ENCODE measurements at places on chromosomes 5 and 9.

- peak; percentile 20 for DNase-seq
Observed at GRCh38 chr9:34991607-34992375, 2.2 kb downstream of the DNAJB5 start.

DNA sequence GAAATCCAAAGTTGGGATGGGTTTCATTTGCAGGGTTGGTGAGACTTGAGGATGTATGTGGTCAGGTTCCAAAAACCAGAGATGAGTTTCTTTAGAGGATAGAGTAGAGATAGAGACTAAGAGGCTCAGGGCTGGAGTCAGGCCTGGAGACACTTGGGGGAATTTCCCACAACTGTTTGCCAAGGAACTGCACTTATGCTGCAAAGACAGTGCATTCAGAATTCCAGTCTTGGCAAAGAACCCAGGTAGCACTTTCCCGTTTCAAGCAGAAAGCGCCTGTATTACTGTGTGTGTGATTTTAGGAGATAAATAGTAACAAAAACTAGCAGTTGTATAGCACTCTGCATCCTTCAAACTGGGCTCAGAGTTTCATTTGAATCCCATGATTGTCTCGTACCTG, 55.4 kb downstream of the SNCAIP start:
- no peak for DNase-seq

DNA sequence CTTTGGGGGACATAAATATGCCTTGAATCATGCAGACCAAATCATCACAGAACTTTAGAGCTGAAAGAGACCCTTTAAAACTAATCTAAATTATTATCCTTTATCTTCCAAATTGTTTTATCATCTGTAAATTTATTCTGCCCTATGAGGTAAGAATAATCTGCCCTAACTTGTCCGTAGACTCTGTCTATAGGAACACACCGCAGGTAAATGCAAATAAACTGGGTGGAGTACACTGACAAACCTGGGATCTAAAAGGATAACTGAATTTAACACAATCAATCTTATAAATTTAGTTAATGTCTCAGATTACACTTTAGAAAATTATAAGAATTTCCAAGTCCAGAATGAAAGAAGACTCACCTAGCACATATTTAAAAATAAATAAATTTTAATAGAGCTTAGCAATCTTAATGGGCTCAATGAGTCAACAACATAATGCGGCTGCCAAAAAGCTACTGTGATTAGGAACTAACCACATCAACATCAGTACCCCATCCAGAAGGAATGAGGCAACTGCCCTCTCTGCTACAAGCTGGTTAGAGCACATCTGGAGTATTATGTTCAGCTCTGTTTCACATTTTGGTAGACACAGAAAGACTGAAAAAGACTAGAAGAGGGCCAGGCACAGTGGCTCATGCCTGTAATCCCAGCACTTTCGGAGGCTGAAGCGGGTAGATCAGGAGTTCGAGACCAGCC, 5.6 kb downstream of the MEGF9 start:
- DNase-seq, result no peak

GRCh38 chr9:109574061-109574882, 76.2 kb upstream of the PTPN3 start:
- DNase-seq, result peak; percentile 29

DNA sequence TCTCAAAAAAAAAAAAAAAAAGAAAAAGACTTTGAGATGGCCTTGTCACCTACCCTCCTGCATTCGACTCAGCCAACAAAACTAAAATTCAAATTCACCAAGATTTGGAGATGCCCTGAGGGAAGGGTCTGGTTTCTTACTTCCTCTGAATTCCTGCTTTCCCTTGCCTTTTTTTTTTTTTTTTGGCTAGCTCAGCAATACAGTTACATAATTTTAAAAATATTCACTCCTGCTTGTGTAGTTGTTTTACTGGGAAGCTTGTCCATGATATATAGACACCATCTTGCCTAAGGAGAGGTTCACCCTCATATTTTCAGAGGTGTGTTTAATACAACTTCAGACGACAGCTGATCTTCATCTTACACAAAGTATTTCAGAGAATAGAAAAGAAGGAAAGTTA, 21.3 kb upstream of the SERINC5 start:
- DNase-seq, result no peak

- DNase-seq, result no peak
Observed at GRCh38 chr5:149452665-149453617, 73.8 kb upstream of the IL17B start.

DNA sequence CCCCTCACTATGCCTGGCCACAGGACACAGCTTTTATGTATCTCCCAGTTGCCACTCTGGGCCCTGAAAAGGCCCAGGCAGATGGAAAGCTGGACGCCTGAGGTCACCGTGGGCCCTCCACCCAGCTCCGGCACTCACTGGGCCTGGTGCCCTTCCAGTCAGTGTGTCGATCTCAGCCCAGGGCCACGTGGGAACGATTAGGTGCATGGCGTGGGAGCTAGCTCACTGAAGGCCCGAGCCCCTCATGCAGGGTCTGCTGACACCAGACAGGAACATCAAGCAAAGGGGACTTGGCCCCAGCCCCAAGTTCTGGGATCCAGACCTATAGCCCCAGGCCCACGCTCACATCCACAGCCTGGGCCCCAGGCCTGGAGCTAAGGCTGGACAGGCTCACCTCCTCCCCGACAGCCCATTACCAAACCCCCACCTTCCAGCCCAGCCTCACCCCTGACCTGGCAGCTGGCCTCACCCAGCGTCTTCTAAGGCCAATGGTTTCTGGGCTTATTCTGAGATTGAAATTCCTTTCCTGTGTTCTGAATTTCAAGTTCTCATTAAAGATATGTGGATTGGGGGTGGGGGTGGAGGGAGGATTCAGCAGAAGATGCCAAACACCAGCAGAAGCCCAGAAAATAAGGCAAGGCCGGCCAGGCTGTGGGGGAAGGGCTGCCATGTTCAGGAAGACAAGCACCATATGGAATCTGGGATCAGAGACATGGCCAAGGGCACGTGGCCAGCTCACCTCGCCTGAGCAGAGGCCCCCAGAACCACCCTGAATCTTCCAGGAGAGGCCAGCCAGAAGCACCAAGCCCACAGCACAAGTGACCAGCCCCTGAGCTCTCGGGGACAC, 74.5 kb downstream of the ADAMTS2 start:
- DNase-seq, result no peak

GRCh38 chr9:87069690-87070089, 122.4 kb upstream of the GAS1 start:
- DNase-seq, result no peak

- DNase-seq, result no peak
Observed at GRCh38 chr5:133251296-133252132, 199.7 kb downstream of the HSPA4 start.

GRCh38 chr5:61254969-61255555, 77.0 kb upstream of the ZSWIM6 start:
- no peak for DNase-seq

DNA sequence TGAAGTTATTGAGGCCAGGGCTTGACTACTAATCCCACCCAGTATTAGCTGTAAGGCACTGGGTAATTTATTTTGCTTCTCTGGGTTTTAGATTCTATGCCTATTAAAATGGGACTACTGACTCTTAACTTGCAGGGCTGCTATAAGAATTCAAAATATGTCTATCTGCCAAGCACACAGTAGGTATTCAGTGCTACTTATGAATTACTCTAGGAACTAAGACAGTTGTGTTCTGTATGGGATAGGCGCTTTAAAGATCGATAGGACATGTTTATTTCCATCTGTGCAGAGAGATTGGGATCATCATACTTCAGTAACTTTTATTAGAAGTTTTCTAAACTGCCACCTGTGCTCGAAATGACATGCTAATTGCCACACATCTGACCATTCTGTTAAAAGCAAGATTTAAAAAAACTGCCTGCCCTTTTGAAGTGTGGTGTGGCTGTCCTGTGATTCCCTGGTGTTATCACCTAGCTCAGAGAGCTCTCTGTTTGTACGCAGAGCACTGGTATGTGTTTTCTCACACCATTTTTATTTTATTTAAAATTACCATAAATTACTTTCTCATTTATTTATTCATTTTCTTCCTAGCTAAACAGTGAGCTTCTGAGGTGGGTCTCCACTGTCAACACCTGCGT, 58.7 kb downstream of the FYB1 start:
- DNase-seq, result no peak

- DNase-seq, result peak; percentile 80
Observed at GRCh38 chr9:136283291-136284235, 20.3 kb downstream of the CCDC187 start.

- DNase-seq, result no peak
Observed at GRCh38 chr9:135371535-135371934, 108.0 kb upstream of the PPP1R26 start.

GRCh38 chr5:152942633-152943336, 537.7 kb upstream of the NMUR2 start:
- no peak for DNase-seq

- DNase-seq, result no peak
Observed at GRCh38 chr9:136711751-136712689, at the start of gene DIPK1B. Gene DIPK1B, plus strand, starts transcription at chr9:136712572. Its CDS starts 94 bp downstream, at chr9:136712666.
